ENCODE measurements at places on chromosomes 5 and 9.

DNA sequence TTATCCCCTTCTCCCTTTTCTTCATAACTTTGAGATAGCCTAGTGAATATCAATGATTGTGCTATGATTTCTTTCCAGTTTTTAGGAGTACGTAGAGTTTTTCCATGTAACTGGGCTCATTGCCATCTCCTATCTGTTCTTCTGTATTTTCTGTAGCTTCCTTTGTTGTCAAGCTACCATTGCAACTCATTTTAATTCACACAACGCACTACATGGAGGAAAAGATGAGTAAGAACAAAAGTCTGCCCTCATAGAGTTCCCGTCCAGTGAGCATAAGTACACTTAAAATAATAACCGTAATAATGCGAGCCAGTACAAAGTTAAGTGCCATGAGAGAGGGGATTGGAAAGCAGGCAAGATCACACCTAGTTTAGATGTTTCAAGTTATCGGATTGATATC lies 177.7 kb downstream of the PAM start:
- no peak for DNase-seq

- no peak for DNase-seq
Measured at GRCh38 chr5:77258652-77259051, 48.2 kb downstream of the PDE8B start.

GRCh38 chr5:158754018-158754514 lies 345.6 kb downstream of the EBF1 start:
- DNase-seq, result no peak

DNA sequence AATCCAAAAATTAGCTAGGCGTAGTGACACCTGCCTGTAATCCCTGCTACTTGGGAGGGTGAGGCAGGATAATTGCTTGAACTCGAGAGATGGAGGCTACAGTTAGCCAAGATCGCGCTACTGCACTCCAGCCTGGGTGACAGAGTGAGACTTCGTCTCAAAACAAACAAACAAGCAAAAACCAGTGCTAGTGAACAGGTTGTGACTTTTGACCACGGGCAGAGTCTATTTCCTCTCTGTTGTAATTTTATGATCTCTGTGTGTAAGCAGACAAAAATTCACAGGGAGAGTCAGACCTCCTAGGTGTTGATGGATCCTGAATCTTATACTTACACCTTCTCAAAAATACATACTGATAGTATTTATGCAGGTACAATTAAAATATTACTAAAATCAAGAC lies 65.8 kb downstream of the SPEF2 start:
- no peak for DNase-seq

GRCh38 chr9:110626101-110626829 lies 42.3 kb upstream of the MUSK start:
- DNase-seq, result no peak

DNA sequence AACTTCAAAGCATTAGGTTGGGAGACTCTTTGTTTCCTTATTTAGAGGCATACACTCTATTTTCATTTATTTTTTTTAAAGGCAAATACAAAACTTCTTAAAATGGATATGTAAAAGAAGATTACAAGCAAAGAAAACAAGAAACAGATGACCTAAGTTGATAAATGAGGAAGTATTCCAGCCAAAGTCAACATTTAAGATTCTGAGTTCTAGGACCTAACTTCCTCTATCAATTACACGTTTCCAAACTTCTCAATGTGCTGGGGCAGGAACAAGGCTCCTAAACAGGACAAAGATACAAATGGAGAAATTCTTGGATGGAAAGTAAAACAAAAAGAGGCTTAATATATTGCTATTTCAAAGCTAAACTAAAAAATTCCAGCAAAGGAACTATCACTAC lies 89.5 kb downstream of the TLE1 start:
- no peak for DNase-seq
